ENCODE measurements at places on chromosomes 16 and 17.

DNA sequence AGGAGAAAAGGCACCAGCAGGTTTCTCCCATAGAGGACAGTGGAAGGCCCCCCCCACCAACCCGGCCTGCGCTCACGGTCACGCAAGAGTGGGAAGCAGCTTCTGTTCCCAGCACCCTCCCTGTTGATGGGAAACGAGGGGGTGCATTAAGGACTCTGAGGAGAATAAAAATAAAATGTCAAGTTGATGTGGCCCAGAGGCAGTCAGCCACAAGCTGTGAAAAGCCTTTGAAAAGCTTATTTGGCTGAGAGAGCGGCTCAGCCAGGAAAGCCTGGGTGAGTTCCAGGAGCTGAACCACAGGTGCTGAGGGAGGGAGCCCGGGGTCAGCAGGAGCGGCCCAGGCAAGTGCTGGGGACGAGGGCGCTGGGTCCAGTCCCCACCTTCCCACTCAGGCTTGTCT, 26.9 kb upstream of the SPATA32 start:
- no peak for DNase-seq

DNA sequence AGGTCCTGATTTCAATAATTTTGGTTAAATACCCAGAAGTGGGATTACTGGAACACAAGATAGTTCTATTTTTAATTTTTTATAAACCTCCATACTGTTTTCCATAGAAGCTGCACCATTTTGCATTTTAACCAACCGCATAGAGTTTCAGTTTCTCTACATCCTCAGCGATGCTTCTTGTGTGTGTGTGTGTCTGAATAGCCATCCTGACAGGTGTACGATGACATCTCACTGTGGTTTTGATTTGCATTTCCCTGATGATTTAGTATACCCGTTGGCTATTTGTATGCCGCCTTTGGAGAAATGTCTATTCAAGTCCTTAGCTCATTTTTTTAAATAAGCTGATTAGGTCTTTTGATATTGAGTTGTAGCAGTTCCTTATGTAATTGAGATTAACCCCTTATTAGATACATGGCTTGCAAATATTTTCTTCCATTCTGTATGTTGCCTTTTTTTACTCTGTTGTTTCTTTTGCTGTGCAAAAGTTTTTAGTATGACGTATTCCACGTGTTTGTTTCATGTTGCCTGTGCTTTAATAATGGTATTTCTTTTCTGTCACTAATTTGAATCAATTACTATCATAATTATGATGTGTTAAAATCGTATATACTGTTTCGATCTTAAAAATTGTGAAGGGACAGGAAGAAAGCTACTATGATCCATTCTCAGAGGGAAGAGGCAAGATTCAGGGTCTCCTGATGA, 227.2 kb upstream of the MON1B start:
- DNase-seq: no peak

GRCh38 chr16:86668136-86668910, 90.0 kb downstream of the FOXL1 start:
- DNase-seq: no peak

GRCh38 chr16:68779891-68780290, 42.8 kb downstream of the CDH1 start:
- no peak for DNase-seq

GRCh38 chr16:89061590-89062380, 31.9 kb upstream of the ACSF3 start:
- no peak for DNase-seq

All from adrenal gland (tissue), 19 donors.